T-helper 2 cell treated with Interferon-gamma antibody and Interleukin-4, amounts not matched to agents 5 μg/mL and 100 μg/mL, for 36 hours (primary cell): ENCODE measurements at places on chromosomes 3 and 15.

GRCh38 chr3:152302521-152303021 is 33.8 kb downstream of the MBNL1 start:
- peaks cover 67% of the 10 kb centered on the region for H3K4me1 ChIP-seq
- DNase-seq, result no peak
- peak overlapping the region; percentile 32 for H3K4me3 ChIP-seq
- H3K27me3 ChIP-seq, result no peaks in the 10 kb centered on the region

DNA sequence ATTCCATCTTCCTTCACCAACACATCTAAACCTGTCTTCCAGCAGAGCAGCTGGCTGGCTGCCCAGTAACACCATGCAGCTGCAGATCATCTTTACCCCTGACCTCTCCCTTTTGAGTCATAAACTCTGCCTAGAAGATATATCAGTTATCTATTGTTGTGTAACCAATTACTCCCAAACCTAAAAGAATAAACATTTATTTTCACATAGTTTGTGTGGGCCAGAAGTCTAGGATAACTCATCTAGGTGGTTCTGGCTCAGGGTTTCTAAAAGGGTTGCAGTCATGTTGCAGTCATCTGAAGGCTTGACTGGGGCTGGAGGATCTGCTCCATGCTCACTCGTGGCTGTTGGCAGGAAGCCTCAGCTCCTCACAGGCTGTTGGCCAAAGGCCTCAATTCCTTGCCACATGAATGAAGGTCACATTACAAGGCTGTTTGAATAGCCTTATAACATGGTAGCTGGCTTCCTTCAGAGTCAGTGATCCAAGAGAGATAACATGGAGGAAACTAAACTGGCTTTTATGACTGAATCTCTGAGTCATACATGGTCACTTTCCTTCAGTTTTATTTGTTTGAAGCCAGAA is 92.8 kb downstream of the GOLIM4 start:
- H3K36me3 ChIP-seq, result no peaks in the 10 kb centered on the region
- H3K27ac ChIP-seq, result no peak overlapping the region
- DNase-seq, result no peak
- no peaks in the 10 kb centered on the region for H3K27me3 ChIP-seq

- no peak for DNase-seq
- H3K27ac ChIP-seq, result no peak overlapping the region
- H3K4me3 ChIP-seq, result no peak overlapping the region
- peaks cover 18% of the 10 kb centered on the region for H3K4me1 ChIP-seq
- no peaks in the 10 kb centered on the region for H3K27me3 ChIP-seq
Observed at GRCh38 chr3:31927811-31928210, 53.3 kb downstream of the OSBPL10 start.

GRCh38 chr3:14770591-14770990 is 48.2 kb upstream of the FGD5 start:
- no peaks in the 10 kb centered on the region for H3K27me3 ChIP-seq
- no peaks in the 10 kb centered on the region for H3K4me1 ChIP-seq
- no peak overlapping the region for H3K27ac ChIP-seq
- no peak for DNase-seq
- H3K4me3 ChIP-seq, result no peak overlapping the region
- H3K36me3 ChIP-seq, result no peaks in the 10 kb centered on the region

- H3K4me3 ChIP-seq, result peak overlapping the region; percentile 95
- DNase-seq, result no peak
- peak overlapping the region; percentile 99 for H3K27ac ChIP-seq
- H3K36me3 ChIP-seq, result peaks cover 48% of the 10 kb centered on the region
- H3K27me3 ChIP-seq, result no peaks in the 10 kb centered on the region
Observed at GRCh38 chr15:69451951-69452691, 497 bp upstream of the RPLP1 start.

DNA sequence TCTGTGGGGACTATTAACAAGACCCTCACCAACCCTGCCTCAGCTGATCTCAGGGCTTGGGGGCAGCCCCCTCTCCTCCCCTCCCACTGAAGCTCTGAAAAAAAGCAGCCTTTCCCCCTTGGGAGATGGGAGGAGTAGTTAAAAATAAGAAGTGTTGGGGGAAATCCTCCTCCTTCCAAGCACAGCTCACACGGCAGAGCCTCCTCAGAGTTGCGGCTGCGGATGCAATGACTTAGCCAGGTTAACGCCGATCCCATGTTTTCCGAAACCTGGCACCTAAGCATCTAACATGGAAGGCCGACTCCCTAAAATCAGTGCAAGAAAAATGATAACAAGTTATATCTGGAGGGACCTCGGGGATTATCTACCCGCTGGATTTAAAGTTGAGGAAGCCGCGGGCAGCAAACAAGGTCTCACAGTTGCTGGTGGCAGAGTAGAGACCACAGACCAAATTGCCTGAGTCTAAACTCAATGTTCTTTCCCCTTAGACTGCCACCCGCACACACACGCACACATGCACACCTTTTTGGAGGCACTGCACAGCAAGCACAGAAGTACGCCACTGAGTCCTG is 1.1 kb upstream of the TPM1 start:
- H3K27me3 ChIP-seq, result peaks cover 78% of the 10 kb centered on the region
- H3K4me3 ChIP-seq, result peak overlapping the region; percentile 12
- peaks cover 4% of the 10 kb centered on the region for H3K4me1 ChIP-seq

GRCh38 chr3:128081226-128081625 is 29.0 kb downstream of the SEC61A1 start:
- H3K4me1 ChIP-seq, result no peaks in the 10 kb centered on the region
- no peaks in the 10 kb centered on the region for H3K27me3 ChIP-seq
- H3K36me3 ChIP-seq, result peaks cover 30% of the 10 kb centered on the region
- no peak overlapping the region for H3K4me3 ChIP-seq
- no peak for DNase-seq

DNA sequence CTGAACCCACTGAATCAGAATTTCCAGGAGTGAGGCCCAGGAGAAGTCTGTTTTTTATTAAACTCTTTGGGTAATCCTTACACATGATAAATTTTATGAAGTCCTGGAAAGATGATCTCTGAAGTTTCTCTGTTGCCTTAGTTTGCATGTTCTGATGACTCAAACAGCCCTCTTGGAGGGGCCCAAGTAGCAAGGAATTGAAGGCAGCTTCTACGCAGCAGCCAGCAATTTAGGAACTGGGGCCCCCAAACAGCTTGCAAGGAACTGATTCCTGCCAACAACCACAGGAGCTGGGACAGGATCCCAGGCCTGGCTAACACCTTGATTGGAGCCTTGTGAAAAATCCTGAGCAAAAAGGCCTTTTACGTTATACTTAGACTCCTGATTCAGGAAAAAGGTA is 5.4 kb upstream of the ACP3 start:
- no peaks in the 10 kb centered on the region for H3K4me1 ChIP-seq
- no peak overlapping the region for H3K4me3 ChIP-seq
- H3K27me3 ChIP-seq, result peaks cover 8% of the 10 kb centered on the region
- H3K36me3 ChIP-seq, result no peaks in the 10 kb centered on the region

- no peaks in the 10 kb centered on the region for H3K27me3 ChIP-seq
- no peak overlapping the region for H3K27ac ChIP-seq
- H3K4me3 ChIP-seq, result no peak overlapping the region
- H3K36me3 ChIP-seq, result peaks cover under 1% of the 10 kb centered on the region
Observed at GRCh38 chr3:44430466-44430865, 47.0 kb downstream of the ZNF445 start.

DNA sequence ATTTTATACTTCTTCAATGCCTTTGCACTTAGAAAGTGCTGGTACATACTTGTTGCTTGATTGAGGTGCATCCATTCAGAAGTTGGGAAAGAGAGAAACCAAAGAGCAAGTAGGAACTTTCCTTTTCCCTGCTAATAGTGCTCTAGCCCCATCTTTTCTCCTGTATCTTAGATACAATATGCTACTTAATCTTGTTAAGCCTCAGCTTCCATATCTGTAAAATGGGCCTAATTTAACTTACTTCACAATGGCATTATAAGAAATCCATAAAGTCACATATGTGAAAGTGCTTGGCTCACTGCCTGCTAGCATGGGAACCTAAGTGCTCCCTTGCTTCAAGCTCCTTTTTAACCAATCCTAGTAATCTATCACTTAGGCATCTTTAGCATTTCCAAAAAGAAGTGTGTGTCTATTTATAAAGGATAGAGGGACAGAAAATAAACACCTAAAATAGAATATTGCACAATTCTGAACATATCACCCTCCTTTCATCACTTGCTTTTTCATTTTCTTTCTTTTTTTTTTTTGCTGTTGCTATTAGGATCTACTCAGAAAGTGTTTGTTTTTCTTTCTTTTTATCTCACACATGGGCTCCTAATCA is 28.1 kb downstream of the KCNAB1 start:
- H3K27ac ChIP-seq, result no peak overlapping the region
- H3K36me3 ChIP-seq, result no peaks in the 10 kb centered on the region
- no peak overlapping the region for H3K4me3 ChIP-seq
- no peak for DNase-seq
- peaks cover 3% of the 10 kb centered on the region for H3K4me1 ChIP-seq
- peaks cover 33% of the 10 kb centered on the region for H3K27me3 ChIP-seq

DNA sequence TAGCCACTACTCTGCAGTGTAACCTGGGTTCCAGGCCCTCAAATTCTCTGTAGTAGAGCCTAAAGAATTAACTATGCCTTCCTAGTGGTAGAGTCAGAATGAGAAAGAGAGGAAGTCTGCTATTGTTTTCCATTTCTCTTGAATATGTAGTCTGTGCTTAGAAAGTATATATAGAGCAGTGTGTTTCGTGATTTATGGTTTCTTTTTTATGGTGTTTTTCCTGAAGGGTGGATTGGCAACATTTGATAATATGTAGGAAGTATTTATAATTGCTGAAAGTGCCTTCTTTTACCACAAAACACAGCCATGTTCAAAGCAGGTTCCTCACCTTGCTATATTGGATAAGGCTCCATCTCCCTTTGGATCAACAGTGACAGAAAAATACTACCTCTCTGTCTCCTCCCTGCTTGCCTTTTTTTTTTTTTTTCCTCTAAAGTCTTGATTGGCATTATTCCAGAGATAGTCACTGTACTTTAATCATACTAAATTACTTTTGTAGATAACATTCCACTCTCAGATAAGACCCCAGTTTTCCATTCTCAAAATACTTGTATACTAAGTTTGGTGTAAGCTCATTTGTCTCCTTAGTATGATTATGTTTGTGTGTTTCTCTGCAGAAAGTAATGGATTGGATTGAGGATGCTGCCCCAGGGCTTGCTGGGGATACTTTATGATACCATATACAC is 47.8 kb downstream of the IQGAP1 start:
- peaks cover 58% of the 10 kb centered on the region for H3K36me3 ChIP-seq
- H3K27me3 ChIP-seq, result no peaks in the 10 kb centered on the region
- no peak overlapping the region for H3K4me3 ChIP-seq
- no peak for DNase-seq
- H3K4me1 ChIP-seq, result peaks cover 15% of the 10 kb centered on the region

GRCh38 chr3:60289341-60290121 is 961.7 kb downstream of the FHIT start:
- H3K27me3 ChIP-seq, result no peaks in the 10 kb centered on the region
- DNase-seq, result no peak
- no peak overlapping the region for H3K27ac ChIP-seq
- no peak overlapping the region for H3K4me3 ChIP-seq
- H3K36me3 ChIP-seq, result no peaks in the 10 kb centered on the region
- peaks cover 2% of the 10 kb centered on the region for H3K4me1 ChIP-seq

DNA sequence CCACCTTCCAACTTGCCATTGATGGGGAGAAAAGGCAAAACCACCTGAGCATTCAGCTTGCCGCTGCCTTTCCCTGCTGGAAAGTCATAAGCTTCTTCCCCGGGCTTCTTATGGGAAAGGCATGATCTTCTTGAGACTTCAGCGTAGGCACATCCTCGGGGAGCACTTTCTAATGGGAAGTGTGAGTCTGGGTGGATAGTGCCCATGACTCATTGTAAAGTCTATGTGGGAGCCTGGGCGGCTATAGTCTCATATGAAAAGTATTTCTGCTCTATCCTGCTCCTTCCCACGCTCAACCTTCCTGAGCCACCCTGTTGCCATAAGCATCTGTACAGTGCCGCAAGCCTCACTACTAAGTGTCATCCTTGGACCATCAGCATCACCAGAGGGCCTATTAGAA is 309.9 kb upstream of the THBS1 start:
- DNase-seq, result no peak
- H3K27ac ChIP-seq, result no peak overlapping the region
- H3K4me3 ChIP-seq, result no peak overlapping the region
- H3K36me3 ChIP-seq, result no peaks in the 10 kb centered on the region
- H3K4me1 ChIP-seq, result peaks cover 5% of the 10 kb centered on the region

DNA sequence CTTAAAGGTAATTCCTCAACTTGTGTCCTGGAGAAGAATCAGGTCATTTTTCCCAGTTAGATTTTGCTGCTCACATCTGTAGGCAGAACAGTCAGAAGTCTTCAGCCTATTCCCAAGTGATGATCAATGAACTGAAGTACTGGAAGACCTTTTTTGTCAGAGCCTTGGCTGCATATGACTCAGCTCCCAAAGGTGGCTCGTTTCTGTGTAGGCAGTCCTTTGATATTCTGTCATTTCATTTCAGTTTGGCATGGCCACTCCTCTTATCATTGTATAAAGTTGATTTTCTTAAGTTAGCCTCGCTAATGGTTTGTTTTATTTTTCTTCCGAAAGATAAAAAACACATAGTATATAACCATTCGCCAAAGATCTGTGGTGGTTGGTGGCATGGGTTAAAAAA is 90.7 kb downstream of the KLHL25 start:
- peak overlapping the region; percentile 73 for H3K4me3 ChIP-seq
- peak; percentile 53 for DNase-seq
- peak overlapping the region; percentile 83 for H3K27ac ChIP-seq
- peaks cover 33% of the 10 kb centered on the region for H3K36me3 ChIP-seq
- peaks cover 69% of the 10 kb centered on the region for H3K4me1 ChIP-seq
- H3K27me3 ChIP-seq, result no peaks in the 10 kb centered on the region

DNA sequence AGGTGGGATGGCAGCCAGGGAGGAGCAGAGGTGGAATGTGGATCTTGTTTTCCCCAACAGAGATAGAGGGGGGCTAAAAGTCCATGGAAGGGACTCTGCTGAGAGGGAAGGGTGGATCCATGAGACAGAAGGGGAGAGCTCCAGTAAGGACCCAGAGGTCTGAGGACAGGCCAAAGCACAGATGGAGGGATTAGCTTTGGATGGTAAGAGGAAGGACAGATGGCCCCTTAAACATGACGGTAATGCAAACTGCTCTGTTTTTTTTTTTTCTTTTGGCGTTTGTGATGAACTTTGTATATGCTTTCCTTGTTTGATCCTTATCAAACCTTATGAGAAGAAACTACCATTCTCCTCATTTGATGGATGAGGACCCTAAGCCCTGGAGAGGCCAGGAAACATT is 96.2 kb downstream of the IGF1R start:
- no peak for DNase-seq
- H3K27ac ChIP-seq, result no peak overlapping the region
- H3K4me1 ChIP-seq, result peaks cover 19% of the 10 kb centered on the region
- no peaks in the 10 kb centered on the region for H3K36me3 ChIP-seq
- H3K4me3 ChIP-seq, result no peak overlapping the region

DNA sequence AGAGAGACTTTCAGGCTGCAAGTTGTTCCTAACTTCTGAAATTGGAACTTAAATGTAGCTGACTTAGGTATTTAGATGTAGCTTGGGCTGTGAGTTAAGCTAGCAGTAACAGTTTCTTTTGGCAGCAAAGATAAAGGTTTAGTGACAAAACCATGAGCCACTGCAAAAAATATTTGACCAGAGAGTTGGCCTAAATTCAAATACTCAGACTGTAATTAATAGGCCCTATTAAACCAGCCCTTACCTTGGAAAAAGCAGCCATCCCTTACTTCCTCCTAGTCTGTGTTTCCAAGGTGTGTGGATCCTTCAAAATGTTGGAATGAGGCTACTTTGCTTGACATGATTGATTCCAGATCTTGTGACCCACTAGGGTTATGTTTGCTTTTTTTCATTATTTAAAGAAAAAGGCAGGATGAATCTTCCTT is 8.2 kb downstream of the TPM1 start:
- DNase-seq, result no peak
- no peak overlapping the region for H3K27ac ChIP-seq
- H3K4me1 ChIP-seq, result peaks cover 12% of the 10 kb centered on the region
- H3K4me3 ChIP-seq, result no peak overlapping the region
- no peaks in the 10 kb centered on the region for H3K36me3 ChIP-seq
